ENCODE measurements at places on chromosomes 12 and 14. TPM values are rescaled to one million over a fixed set of nuclear protein-coding genes. Genes with fewer than 3 reads are reported as not detected.
A peak's percentile ranks its signal among the peaks of the same experiment; 100 is the strongest.

DNA sequence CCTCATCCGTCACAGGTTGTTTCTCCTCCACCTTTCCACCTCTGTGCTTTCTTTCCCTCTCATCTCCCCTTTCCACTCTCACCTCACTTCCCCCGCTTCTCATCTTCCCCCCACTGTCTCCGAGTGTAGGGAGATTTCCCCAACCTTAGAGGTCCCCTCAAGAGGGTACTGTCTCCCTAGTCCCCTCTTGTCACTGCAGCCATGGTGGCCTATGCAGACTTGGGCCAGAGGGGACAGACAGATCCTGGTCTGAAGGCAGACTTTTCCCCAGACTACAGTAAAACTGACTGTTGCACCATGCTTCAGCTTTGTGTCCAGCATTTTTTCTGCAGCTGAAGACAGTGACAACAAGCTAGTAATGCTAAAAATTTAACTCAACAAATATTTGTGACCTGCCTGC is 41.2 kb downstream of the KANSL2 start:
- no peak for DNase-seq

- DNase-seq = no peak
Measured at GRCh38 chr12:67535176-67535575, 113.4 kb upstream of the DYRK2 start.

DNA sequence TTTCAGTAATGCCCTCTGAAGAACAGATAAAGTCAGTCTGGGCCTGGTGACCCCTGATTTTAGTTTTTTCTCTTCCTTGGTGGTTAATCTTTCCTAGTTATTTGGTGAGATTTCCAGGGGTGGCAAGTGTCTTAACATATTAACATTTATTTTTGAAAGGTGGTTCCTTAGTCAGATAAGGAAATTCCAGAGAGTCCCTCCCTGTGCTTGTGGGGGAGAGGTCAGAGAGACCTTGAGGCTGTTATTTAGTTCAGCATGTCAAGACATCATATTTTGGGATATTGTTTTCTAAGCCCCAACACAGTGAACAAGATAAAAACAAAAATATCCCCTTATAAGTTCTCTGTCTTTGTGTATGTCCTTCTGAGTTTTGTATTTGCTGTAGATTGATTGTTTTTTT is 9.5 kb upstream of the LUM start:
- no peak for DNase-seq

- no peak for DNase-seq
Measured at GRCh38 chr14:63960926-63961567, 108.2 kb downstream of the SYNE2 start.

The CLEC1B gene
- not detected for total RNA-seq

DNA sequence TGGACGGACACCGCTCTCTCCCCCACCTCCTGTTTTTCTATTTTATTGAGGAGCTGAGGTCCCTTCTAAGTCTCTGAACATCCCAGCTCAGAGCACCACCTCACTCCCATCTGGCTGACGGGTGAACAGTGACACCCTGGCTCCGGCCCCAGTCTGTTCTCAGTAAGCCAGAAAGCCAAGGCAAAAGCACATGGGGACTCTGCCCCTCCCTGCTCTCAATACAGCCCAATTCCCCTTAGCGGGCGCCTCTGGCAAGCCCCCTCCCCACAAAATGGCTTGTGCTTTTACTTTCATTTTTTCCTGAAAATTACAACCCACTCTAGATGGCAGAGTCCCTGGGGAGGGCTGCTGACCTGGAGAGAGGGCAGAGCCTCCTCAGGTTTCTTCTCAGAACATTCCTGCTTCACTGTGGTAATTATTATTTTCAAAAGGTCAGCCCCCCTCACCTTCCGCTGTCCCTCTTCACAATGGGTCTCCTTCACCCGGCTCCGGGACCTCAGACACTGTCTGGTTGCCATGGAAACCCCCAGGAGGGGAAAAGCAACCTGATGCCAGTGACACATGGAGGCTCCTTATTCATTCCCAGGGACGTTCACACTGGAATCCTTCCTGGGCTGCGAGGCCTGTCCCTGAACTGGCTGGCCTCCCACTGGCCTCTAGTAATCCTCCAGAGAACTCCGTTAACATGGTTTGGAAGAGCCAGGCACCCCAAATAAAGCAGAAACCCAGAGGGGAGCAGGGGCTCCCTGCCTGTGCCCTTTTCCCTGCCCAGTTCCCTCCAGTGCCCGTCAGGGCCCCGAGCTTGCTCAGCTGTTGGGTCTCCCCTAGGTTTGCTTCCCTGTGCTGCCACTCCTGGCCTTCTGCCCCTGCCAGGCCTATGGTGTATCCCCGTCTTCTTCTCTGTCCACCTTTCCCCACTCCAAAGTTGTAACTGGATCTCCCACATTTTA is 15.9 kb downstream of the COL2A1 start:
- DNase-seq = no peak

The GTF2A1 gene
- 49.4 TPM for total RNA-seq

GRCh38 chr14:23539248-23540140 is 12.1 kb downstream of the ZFHX2 start:
- peak; percentile 23 for DNase-seq

GRCh38 chr12:131357185-131357747 is 353.6 kb upstream of the SFSWAP start:
- no peak for DNase-seq

- DNase-seq = no peak
Measured at GRCh38 chr14:31410048-31410650, 10.2 kb downstream of the HEATR5A start.

- no peak for DNase-seq
Measured at GRCh38 chr14:35558680-35559079, 24.7 kb downstream of the INSM2 start.

The LALBA gene
- not detected for total RNA-seq

The POTEM gene
- not detected for total RNA-seq

DNA sequence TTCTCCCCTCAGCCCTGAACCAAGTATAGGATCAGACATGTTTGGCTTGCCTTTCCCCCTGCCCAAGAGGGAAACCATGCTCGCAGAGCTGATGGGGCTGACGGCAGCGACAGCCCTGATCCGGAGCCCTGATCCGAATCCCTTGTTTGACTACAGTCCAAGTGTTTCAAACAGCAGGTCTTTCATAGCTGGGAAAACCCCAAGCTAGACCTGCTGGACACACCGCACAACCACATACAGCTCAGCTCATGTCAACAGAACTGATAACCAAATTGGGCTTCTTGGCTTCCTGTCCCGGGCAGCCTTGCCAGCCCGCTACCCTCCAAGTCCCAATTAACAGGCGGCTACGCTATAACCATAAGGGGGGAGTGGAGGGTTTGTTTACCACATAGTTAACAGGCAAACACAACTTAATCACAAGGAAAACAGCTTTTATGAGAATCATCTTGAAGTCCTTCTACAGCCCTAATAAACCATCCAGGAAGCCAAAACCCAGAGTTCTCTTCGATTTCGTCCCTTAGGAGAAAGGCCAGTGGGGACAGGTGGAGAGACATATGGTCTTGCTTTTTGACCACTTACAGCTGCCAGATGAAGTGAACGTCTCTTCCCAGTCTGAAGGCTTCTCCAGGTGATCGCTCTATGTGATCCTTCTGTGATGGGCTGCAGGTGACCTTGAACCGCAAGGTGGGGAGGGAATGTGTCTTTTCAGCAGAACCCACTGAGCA is 64.5 kb upstream of the MANSC4 start:
- DNase-seq = no peak

The HNF1A gene
- not detected for total RNA-seq

The LMNTD1 gene
- not detected for total RNA-seq

The ESRRB gene
- not detected for total RNA-seq

- DNase-seq = no peak
Measured at GRCh38 chr12:107310621-107311020, 217.3 kb upstream of the CRY1 start.

DNA sequence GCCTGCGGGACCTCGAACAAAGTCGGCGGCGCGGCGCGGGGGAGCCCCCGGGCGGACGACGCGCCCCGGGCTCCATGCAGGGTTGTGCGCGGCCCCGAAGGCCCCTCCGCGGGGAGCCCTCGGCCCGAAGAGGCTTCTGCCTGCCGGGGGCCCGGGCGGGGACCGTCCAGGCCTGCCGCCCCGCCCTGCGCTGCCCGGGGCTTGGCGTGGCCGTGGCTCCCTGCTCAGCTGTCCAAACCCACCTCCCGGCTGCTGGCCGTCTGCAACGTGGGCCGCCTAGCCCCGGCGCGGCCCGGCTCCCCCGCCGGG is 670 bp downstream of the DYRK2 start:
- DNase-seq = no peak

The MSI1 gene
- total RNA-seq = 0.22 TPM

- peak; percentile 68 for DNase-seq
Measured at GRCh38 chr14:59465316-59466135, at the start of gene GPR135. GPR135 (minus strand) TSS chr14:59465380; CDS start chr14:59465226, 154 bp downstream.

The AHNAK2 gene
- total RNA-seq = 0.04 TPM

- no peak for DNase-seq
Measured at GRCh38 chr14:99612738-99613330, 8.8 kb upstream of the CCDC85C start.

Measured in CD8-positive, alpha-beta memory T cell (primary cell).